ENCODE measurements at places on chromosomes 12 and 14.

DNA sequence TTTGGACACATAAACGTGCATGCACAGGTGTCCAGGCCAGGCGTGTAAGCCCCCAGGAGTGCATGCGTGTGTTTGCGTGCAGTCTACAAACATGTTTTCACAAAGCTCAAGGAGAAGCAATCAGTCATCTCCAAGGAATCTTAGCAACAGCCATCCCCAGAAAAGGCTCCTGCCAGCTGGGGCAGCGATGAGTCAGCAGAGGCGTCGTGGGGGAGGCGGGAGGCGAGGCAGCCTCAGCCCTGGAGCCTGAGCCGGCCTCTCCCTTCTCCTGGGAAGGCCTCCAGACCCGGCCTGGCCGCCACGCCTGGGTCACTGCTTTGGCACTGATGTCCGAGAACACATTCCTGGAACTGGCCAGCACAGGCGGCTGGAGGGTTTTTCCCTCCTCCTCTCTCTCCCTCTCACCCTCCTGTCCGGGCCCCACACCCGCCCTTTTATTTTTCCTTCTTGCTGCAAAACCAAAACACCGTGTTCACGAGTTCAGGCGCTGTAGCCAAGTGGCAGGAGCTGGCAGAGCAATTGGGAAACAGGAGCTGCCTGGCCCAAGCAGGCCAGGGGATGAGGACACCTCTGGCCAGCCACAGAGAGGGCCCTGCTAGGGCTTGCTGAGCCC is 92.7 kb downstream of the LRRC74A start:
- DNase-seq, result peak; percentile 99

GRCh38 chr14:80560800-80561657 is 349.7 kb upstream of the DIO2 start:
- DNase-seq, result no peak

DNA sequence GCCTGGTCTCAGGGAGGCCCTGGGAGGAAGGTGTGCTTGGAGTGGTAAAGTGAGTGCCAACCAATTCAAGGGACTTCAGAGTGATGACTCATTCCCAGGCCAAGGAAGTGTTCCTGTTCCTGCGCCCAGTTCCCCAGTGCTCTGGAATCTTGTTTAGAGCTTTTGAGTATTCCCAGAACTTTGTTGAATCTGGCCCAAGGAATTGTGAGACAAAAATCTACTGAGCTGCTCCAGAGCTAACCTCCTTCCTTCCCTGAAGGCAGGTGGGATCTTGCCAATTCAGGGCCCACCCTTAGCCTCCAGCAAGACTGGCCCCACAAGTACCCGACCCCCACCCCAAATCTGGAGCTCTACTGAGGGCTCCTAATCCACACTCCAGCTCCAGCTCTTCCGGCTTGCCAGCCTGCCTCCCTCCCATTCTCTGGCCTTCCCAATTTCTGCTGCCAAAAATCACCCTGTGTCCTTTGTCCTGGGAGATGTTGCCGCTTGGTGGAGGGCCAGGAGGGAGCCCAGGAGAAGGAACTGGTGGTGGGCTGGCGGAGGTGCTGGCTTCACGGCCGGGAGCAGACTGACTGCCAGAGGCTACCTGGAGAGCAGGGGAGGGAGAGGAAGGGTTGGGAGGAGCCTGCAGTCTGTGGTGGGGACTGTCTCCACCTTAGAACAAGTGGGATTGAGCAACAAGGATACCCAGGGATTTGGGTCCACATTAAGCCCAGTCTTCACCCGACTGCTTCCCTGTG is 2.0 kb upstream of the ATN1 start:
- DNase-seq, result peak; percentile 89

GRCh38 chr14:24332268-24332993 is 2.4 kb downstream of the ADCY4 start:
- peak; percentile 41 for DNase-seq

DNA sequence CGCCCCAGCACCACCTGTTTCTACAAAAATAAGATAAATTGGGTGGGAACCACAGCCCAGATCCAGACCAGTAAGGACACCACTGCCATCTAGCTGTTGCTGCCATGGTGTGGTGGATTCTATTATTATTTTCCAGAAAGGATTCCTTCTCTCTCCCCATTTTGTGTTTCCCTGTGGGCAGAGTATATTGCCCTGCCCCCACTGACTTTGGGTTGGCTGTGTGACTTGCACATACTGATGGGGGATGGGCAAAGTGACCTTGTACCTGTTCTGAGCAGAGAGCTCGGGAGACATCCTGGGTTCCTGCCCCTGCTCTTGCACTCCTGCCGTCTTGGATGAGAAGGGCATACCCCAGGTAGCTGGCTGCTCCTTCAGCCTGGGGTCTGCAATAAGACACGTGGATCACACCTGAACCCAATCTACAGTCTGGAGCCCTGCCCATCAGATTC is 24.3 kb downstream of the MOAP1 start:
- no peak for DNase-seq

GRCh38 chr12:115443351-115443938 is 759.5 kb upstream of the TBX3 start:
- no peak for DNase-seq

DNA sequence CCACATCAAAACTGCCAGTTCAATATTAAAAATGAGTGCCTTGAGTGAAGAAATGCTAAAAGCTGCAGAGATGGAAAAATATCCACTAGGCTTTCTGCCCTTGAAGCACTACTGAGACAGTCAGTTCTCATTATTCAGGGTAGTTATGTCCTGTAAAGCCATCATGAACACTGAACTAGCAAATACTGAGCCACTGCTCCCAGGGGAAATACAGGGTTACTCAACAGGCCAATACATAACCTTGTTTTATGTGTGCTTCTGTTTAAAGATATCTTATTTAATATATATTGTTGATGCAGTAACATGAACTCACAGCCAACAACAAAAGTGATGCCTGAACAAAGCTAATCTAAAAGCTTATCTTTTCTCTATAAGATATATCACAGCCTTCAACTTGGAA is 3.3 kb downstream of the RAD52 start:
- no peak for DNase-seq

DNA sequence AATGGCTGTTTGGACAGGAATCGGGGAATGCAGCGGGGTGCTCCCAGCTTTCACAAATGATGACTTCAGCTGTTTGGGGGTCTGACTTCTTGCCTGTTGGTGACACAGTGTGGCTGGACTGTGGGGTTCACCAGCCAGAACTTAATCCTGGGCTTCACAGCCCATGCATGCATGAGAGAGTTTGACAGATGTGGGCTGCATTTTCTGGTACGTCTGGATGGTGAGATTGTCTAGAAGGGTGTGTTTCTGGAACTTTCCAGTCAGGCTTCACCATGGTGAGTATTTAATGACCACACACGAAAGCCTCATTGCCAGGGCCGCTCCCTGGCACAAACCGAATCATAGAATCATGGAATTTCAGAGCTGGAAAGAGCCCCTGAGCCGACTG is 29.6 kb downstream of the CHST11 start:
- DNase-seq, result no peak

DNA sequence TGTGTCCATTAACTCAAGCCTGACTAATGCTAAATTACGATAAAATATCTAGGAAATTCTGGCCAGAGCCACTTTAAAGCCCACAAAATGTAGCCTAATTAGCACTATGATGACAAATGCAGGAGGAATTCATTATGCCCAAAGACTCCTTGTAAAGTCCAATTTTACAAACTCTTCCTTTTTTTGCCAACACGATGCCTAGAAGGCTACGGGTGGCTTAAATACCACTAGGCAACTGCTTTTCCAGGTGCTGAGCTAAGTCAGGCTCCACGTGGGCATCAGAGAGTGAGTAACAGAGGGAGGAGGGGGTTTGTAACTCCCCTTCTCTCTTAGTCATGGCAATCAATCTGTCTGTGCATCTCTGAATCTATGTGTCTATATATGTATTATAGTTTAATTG is 172.4 kb upstream of the NTF3 start:
- DNase-seq, result peak; percentile 33

- no peak for DNase-seq
These were observed 287.9 kb downstream of the RPAP3 start for GRCh38 chr12:47417955-47418354.

- DNase-seq, result no peak
These were observed 34.3 kb downstream of the GPR65 start for GRCh38 chr14:88039197-88039596.

DNA sequence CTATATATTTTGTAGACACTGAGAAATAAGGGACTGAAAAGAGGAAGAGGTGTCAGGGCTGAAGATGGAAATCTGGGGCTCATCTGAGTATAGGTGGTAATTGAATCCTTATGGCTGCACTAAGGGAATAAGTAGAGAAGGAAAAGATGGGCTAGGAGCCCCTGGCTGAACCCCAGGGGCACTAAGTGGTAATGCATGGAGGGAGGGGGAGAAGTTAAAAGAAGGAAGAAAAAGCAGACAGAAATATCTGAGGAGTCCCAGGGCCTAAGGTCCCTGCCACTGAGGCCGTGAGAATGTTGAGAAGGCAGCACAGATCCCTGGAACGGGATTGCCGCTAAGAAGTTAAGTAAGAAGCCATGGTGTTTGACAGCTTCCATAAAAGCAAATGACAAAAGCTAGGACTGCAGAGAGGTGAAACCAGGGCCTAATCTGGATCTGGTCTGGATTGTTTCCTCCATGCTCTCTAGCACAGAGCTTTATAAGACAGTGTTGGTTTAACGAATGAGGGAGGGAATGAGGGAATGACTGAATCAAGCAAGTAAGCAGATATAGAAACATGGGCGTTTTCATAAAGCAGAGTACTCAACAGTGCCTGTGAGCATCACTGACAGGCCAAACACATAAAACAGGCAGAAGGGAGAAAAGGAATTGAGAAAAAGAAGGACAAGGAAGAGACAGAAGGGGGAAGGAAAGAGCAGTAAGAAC is 92.9 kb downstream of the HMGA2 start:
- DNase-seq, result no peak

GRCh38 chr12:59407799-59408198 is 188.0 kb upstream of the SLC16A7 start:
- no peak for DNase-seq

GRCh38 chr12:71338933-71339332 is 100.7 kb upstream of the LGR5 start:
- no peak for DNase-seq

- peak; percentile 27 for DNase-seq
These were observed 1.6 kb upstream of the MANSC4 start for GRCh38 chr12:27781680-27782079.

- no peak for DNase-seq
These were observed 144.4 kb downstream of the CAND1 start for GRCh38 chr12:67413577-67413976.

GRCh38 chr14:40072175-40072574 is 639.9 kb upstream of the FBXO33 start:
- no peak for DNase-seq

DNA sequence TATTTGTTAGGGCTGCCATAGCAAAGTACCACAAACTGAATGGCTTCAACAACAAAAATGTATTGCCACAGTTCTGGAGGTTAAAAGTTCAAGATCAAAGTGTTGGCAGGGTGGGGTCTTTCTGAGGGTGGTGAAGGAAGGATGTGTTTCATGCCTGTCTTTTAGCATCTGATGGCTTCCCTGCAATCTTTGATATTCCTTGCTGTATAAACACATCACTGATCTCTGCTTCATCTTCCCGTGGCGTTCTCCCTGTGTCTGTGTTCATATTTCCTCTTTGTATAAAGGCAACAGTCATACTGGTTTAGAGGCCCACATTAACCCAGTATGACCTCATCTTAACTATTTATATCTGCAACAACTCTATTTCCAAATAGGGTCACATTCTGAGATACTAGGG is 167.5 kb downstream of the BTG1 start:
- no peak for DNase-seq

DNA sequence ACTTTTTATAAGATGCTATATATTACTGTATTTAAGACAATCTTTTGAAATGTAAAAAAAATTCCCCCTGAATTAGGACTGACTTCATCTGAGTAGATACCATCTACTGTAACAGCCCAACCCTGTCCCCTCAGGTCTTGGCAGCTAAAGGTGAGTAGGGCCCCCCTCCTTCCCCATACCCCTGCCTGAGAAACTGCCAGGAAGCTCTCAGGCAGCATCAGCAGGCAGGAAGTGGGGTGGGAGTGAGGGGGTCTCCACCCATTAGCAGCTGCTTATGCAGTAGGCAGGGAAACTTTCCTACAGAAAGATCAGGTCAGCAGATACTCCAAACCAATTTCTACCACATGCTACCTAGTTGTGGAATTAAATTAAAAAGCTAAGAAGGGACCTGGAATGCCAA is 62.5 kb downstream of the PAX9 start:
- no peak for DNase-seq

GRCh38 chr12:109352184-109352583 is 4.5 kb downstream of the MYO1H start:
- DNase-seq, result no peak

DNA sequence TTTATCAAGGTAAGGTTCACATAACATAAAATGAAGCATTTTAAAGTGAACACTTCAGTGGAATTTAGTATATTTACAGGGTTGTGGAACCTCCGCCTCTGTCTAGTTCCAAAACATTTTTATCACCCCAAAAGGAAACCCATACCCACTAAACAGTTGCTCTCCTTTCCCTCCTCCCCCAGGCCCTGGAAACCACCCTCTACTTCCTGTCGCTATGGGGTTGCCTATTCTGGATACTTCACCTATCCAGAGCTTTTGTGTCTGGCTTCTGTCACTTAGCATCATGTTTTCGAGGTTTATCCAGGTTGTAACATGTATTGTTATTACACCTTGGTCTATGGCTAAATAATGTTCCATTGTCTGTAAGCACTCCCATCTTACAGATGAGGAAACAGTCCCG is 27.7 kb upstream of the ZFP36L1 start:
- DNase-seq, result no peak

DNA sequence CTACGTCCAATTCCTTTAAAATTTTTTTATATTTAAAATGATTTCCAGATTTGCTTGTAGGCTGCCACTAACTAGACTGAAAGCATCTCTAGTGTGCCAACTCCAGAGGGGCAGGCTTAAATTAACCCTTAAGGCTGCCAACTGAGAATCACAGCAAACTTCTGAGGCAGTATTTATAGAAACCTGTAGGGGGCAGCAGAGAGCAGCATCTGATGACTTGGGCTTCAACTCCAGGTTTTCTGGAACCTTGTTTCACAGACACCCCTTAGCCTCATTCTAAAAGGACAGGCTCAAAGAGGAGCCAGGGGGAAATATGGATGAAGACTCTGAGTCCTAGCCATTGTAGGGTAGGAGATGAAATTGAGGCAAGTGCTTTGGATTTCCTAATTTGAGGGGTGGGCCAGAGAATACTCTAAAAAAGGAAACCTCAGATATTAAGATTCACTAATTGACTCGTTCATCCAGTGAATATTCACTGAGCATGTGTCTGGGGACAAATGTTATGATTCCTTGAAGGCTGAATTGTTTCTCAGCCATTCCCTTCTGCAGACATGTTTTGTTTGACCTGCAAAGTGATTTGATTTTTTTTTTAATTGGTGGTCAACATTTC is 63.3 kb upstream of the HSPB8 start:
- peak; percentile 20 for DNase-seq

- DNase-seq, result no peak
These were observed 3.6 kb upstream of the CDK17 start for GRCh38 chr12:96403870-96404269.

- no peak for DNase-seq
These were observed 13.6 kb upstream of the CDCA4 start for GRCh38 chr14:105034315-105035039.

Measured in astrocyte of the spinal cord (primary cell).